ENCODE measurements at places on chromosomes 7 and 10. TPM values are rescaled to one million over a fixed set of nuclear protein-coding genes. Genes with fewer than 3 reads are reported as not detected.

DNA sequence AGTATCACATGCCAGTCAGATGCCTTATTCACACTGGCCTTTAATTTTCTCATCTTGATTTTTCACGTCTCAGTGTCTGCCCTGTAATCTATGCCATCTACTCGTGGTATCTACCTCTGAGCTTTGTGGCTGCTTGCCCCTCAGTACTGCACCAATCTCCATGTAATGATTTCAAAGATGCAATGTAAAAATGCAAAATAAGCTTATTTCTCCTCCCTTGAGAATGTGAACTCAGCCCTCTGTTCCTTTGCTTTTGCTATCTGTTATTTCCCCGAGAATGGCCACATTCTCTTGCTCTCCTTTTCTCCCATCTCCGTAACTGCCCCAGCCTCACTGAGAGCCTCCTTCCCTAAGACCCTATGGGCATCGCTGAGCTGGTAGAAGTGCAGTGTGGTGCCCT lies 317.5 kb downstream of the SFMBT2 start:
- H3K4me1 ChIP-seq, result no peaks in the 10 kb centered on the region
- no peaks in the 10 kb centered on the region for H3K36me3 ChIP-seq
- H3K27ac ChIP-seq, result no peak overlapping the region

GRCh38 chr10:4154191-4154715 lies 369.2 kb upstream of the KLF6 start:
- no peaks in the 10 kb centered on the region for H3K36me3 ChIP-seq
- no peak for DNase-seq
- H3K4me1 ChIP-seq, result peaks cover 5% of the 10 kb centered on the region

Gene SND1
- polyA plus RNA-seq, result 104 TPM

GRCh38 chr10:127353544-127353943 lies 157.2 kb upstream of the INSYN2A start:
- no peaks in the 10 kb centered on the region for H3K27me3 ChIP-seq
- no peaks in the 10 kb centered on the region for H3K36me3 ChIP-seq
- no peaks in the 10 kb centered on the region for H3K4me1 ChIP-seq
- DNase-seq, result no peak
- no peak overlapping the region for H3K4me3 ChIP-seq

Gene ENTPD7
- 3.8 TPM for polyA plus RNA-seq

Gene NPFFR1
- not detected for polyA plus RNA-seq

- no peaks in the 10 kb centered on the region for H3K4me1 ChIP-seq
- no peak overlapping the region for H3K4me3 ChIP-seq
These were observed 96.6 kb upstream of the PTN start for GRCh38 chr7:137439829-137440825.

- no peaks in the 10 kb centered on the region for H3K36me3 ChIP-seq
- no peak for DNase-seq
- no peaks in the 10 kb centered on the region for H3K4me1 ChIP-seq
- no peak overlapping the region for H3K27ac ChIP-seq
These were observed 53.0 kb upstream of the EN2 start for GRCh38 chr7:155404976-155405375.

Gene ASAH2
- polyA plus RNA-seq, result 0.34 TPM

- H3K36me3 ChIP-seq, result peaks cover 3% of the 10 kb centered on the region
- H3K4me1 ChIP-seq, result peaks cover 88% of the 10 kb centered on the region
- H3K4me3 ChIP-seq, result no peak overlapping the region
- peak; percentile 92 for DNase-seq
These were observed 3.6 kb downstream of the DUSP5 start for GRCh38 chr10:110501142-110501937.

DNA sequence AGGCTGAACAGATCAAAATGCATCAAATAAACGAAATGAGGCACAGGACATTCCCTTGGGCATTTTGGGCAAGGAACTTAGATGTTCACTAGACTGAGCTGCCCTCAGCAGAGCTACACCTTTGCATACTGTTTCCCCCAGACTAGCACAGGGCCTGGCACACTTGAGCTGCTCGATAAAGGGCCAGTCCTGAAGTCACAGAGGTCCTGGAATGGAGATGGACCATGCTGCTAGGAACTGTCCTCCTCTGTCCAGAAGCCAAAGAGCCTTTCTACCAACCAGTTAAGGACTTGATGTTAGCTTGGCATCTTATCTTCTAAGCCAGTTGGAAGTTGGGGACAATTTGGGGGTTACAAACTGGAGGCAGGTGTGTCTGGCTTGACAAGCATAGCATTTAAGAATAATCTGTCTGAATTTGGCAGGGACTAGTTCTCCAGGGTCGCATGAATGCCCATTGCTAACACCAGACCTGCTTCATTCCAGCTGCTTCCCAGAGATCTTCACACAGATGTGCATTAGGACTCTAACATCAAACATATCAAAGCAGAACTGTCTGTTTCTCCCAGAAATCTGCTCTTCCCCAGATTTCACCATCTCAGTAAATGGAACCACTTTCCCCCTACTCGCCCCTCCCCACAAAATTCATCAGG lies 152.2 kb upstream of the PDE1C start:
- no peak overlapping the region for H3K4me3 ChIP-seq
- H3K27ac ChIP-seq, result no peak overlapping the region
- no peaks in the 10 kb centered on the region for H3K36me3 ChIP-seq

GRCh38 chr10:28533571-28534304 lies 820 bp downstream of the WAC start:
- peaks cover 51% of the 10 kb centered on the region for H3K4me1 ChIP-seq
- DNase-seq, result peak; percentile 79
- peak overlapping the region; percentile 97 for H3K27ac ChIP-seq
- H3K4me3 ChIP-seq, result peak overlapping the region; percentile 97

DNA sequence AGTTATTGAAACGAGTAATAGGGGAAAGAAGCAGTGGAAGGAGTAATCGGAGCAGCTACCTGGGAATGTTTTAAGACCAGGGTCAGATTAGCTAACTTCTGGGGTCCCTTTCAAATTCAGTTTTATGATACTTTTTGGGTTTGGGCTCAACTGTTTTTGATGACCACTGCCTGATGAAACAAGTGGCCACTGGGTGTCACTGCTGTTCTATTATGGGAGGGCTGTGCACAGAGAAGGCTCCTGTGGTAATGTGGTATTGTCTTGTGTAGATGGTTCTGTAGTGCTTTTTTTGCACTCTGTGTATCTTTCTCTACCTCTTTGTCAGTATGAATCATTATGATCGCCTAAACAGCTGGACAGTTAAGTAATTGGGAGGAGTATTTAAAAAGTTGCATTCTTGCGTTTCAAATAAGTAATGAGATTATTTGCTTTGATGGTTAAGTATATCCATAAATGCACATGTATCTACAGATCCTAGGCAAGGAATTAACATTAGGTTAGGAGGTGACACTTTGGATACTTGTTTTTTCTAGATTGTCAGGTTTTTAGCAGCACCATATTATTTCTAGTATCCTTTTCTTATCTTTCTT lies 128.4 kb downstream of the ABCA13 start:
- no peaks in the 10 kb centered on the region for H3K4me1 ChIP-seq
- H3K36me3 ChIP-seq, result no peaks in the 10 kb centered on the region
- no peak overlapping the region for H3K4me3 ChIP-seq
- no peaks in the 10 kb centered on the region for H3K27me3 ChIP-seq
- H3K27ac ChIP-seq, result no peak overlapping the region
- DNase-seq, result peak; percentile 45

Gene KIAA1549
- polyA plus RNA-seq, result 1.4 TPM

DNA sequence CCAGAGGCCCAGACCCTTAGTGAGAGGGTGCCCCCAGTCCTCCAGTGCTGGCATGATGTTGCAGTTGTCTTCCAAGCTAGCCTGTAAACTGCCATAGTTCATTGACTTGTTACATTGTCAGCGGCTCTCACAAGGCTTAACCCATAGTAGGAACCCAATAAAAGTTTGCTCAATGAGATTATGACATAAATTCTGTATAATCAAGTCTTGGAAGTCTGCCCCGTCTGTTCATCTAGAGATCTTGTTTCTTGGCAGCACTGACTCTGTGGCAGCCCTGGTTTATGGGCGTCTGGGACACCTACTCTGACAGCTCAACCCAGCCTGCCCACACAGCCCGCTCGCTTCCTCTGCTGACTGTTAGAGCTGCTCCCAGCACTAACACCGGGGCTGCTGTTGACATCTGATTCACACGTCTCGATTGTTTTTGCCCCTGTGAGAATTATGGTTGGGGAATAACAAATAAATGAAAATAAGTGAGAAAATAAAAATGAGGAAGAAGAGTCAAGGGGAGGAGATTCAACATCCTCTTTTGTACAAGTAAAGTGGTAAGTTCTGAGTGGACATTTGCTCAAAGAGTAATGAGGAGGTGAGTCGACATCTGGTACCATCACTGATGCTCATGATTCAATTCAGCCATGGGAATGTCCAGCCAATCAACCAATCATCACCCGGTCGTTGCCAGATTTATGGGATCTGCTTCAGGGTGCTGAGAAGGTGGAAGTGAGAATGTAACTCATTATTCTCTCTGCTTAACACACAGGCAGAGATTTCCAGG lies 160.8 kb downstream of the SPAG6 start:
- peaks cover 5% of the 10 kb centered on the region for H3K4me1 ChIP-seq
- H3K27ac ChIP-seq, result no peak overlapping the region
- no peaks in the 10 kb centered on the region for H3K36me3 ChIP-seq
- DNase-seq, result no peak
- no peaks in the 10 kb centered on the region for H3K27me3 ChIP-seq
- no peak overlapping the region for H3K4me3 ChIP-seq

DNA sequence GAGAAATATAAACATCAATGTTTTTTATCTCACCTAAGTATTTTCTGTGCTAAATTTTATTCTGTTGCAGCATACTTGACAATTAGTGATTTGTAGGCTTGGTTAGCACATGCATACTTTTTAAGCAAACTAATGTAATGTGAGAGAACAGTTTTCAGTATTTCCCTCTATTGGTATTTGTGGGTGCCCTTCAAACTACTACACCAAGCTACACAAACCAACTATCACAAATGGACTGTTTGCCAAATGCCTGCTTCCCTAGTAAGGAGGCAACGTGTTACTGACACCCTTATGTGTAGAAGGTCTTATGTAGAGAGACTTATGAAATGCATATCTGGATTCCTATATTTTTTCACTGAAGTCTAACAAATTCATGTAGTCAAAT lies 98.4 kb upstream of the FZD1 start:
- H3K36me3 ChIP-seq, result no peaks in the 10 kb centered on the region
- no peak overlapping the region for H3K4me3 ChIP-seq

Gene ST8SIA6
- polyA plus RNA-seq, result 0.80 TPM

DNA sequence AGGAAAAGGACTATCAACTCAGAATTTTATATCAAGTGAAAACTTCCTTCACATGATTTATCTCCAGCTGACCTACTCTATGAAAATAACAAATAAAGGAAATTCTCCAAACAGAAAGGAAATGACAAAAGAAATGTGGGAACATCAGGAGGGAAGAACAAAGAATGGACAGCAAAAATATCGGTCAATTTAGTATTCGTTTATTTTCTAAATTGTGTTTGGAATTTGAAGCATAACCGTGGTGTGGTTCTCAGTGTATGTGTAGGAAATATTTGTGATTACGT lies 8.7 kb downstream of the WDR37 start:
- H3K4me3 ChIP-seq, result no peak overlapping the region
- H3K27ac ChIP-seq, result no peak overlapping the region
- peaks cover 24% of the 10 kb centered on the region for H3K4me1 ChIP-seq
- H3K27me3 ChIP-seq, result no peaks in the 10 kb centered on the region
- peaks cover 11% of the 10 kb centered on the region for H3K36me3 ChIP-seq

- no peaks in the 10 kb centered on the region for H3K4me1 ChIP-seq
- H3K4me3 ChIP-seq, result no peak overlapping the region
- no peaks in the 10 kb centered on the region for H3K36me3 ChIP-seq
- H3K27me3 ChIP-seq, result no peaks in the 10 kb centered on the region
These were observed 32.0 kb upstream of the NRG3 start for GRCh38 chr10:81843042-81843441.

Gene BUD31
- 87.8 TPM for polyA plus RNA-seq

Gene SAMD9L
- 2.1 TPM for polyA plus RNA-seq

DNA sequence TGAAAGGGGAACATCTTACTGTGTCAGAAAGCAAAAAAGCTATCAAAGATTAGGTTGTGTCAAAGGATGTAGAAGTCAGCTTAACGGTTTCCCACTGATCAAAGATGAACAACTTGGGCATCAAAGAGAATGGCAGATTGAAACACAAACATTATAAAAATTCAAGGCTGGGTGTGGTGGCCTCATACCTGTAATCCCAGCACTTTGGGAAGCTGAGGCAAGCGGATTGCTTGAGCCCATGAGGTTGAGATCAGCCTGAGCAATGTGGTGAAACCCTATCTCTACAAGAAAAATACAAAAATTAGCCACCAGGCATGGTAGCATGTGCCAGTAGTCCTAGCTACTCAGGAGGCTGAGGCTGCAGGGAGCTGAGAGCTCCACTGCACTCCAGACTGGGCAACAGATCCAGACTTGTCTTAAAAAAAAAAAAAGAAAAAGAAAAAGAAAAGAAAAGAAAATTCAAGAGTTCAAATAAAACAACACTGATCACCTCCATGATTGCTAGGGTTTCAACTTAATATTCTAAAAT lies 34.5 kb downstream of the RTKN2 start:
- no peak overlapping the region for H3K27ac ChIP-seq
- no peaks in the 10 kb centered on the region for H3K36me3 ChIP-seq
- H3K27me3 ChIP-seq, result no peaks in the 10 kb centered on the region
- H3K4me3 ChIP-seq, result no peak overlapping the region

- H3K36me3 ChIP-seq, result no peaks in the 10 kb centered on the region
- no peaks in the 10 kb centered on the region for H3K4me1 ChIP-seq
- no peak for DNase-seq
- H3K4me3 ChIP-seq, result no peak overlapping the region
These were observed 323.1 kb downstream of the TFEC start for GRCh38 chr7:115707258-115708012.

DNA sequence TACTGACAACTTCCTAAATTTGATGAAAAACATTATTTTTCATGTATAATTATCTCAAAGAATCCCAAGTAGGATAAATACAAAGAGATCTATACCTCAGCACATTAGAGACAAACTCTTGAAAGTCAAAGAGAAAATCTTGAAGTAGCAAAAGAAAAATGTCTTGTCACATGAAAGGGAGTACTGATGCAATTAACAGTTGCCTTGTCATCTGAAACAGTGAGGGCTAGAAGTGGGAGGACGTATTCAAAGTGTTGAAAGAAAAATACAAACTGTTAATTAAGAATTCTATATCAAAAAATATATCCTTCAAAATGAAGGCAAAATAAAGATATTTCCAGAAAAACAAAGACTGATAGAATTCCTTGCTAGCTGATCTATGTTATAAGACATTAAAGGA lies 35.5 kb upstream of the ARHGAP22 start:
- no peak for DNase-seq
- no peaks in the 10 kb centered on the region for H3K36me3 ChIP-seq
- H3K27me3 ChIP-seq, result no peaks in the 10 kb centered on the region
- peaks cover 3% of the 10 kb centered on the region for H3K4me1 ChIP-seq
- no peak overlapping the region for H3K4me3 ChIP-seq

Gene NAT16
- polyA plus RNA-seq, result not detected

Gene FIGNL1
- 3.8 TPM for polyA plus RNA-seq

Gene CRYGN
- polyA plus RNA-seq, result not detected

- H3K27ac ChIP-seq, result no peak overlapping the region
- peak; percentile 79 for DNase-seq
- H3K4me1 ChIP-seq, result no peaks in the 10 kb centered on the region
- no peaks in the 10 kb centered on the region for H3K36me3 ChIP-seq
- no peak overlapping the region for H3K4me3 ChIP-seq
These were observed 980 bp downstream of the ADAMTS14 start for GRCh38 chr10:70673043-70673928.

Gene ADCK2
- 5.3 TPM for polyA plus RNA-seq

GRCh38 chr10:58516119-58516518 lies 3.4 kb downstream of the BICC1 start:
- peaks cover 3% of the 10 kb centered on the region for H3K27me3 ChIP-seq
- no peak for DNase-seq
- H3K27ac ChIP-seq, result no peak overlapping the region

- H3K4me3 ChIP-seq, result no peak overlapping the region
- DNase-seq, result no peak
- H3K27me3 ChIP-seq, result peaks cover 5% of the 10 kb centered on the region
These were observed 20.2 kb upstream of the INSIG1 start for GRCh38 chr7:155277385-155277994.

Gene CFAP58
- 2.2 TPM for polyA plus RNA-seq

Gene CHST15
- 3.1 TPM for polyA plus RNA-seq

Gene TLX1
- 0.08 TPM for polyA plus RNA-seq

Gene FAM25G
- polyA plus RNA-seq, result not detected

Data from heart left ventricle (tissue), 16 donors.